ENCODE measurements at places on chromosomes 6 and 20.

GRCh38 chr20:15705975-15706374 lies 867.3 kb downstream of the KIF16B start:
- DNase-seq = no peak

DNA sequence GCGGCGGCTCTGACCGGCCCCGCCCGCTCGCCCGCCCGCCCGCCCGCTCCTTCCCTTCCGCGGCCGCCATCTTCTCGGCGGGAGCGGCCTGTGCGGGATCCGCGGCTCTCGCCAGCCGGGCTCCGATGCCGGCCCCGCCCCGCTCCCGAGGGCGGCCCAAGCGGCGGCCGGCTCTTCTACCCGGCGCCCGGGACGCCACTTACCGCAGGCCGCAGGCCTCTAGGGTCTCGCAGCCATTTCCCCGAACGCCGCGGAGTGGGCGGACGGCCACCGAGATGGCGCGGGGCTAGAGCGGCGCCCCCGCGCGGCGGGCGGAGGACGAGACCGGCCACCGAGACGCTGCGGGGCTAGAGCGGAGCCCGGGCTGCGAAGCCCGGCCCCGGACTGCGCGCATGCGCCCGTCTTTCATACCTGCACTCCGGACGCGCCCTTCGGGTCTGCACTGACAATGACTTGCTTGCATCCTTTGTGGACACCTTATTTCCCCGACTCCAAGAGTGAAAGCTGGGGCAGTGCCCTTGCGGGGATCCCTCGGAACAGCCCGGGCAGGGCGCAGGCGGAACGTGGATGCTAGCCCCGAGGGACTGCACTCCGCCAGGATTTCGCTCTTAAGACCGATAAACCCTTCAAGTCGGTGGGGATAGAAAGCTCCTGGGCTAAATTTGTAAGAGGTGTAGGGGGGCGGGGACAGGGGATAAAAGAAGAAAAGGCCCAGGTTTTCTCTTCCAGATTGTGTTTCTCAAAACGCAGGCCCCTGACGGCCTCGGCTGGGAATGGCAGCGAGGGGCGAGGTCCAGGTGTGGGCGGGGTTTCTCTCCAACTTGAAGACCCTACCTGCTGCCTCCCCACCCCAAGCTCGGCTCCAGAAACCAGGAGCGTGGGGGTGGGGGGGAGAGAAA lies at the start of gene DIDO1:
DIDO1 (minus strand) TSS at position 277 of the 899 bp plus-strand sequence.
- peak; percentile 88 for DNase-seq

DNA sequence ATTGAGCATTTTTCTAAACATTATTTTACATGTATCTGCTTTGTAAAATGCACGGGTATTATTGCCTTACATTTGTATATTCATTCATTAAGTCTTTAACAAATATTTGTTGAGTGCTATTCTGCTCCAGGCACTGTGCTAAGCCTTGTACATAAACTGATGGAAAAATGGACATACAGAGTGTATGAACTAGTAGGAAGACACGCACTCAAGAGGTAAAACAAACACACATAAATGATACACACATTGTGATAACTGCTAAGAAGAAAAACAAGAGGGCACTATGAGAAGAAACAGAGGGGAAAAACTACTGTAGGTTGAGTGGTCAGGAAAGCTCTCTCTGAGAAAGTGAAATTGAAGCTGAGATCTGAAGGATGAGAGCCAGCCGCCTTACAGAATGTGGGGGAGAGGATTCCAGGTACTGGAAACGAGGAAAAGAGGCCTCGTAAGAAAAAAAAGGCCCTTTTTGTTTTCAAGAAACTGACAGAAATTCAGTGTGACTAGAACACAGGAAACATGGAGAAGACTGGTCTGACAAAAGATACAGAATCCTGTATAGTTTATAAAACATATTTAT lies 117.5 kb downstream of the EYA4 start:
- DNase-seq = no peak

GRCh38 chr6:113464960-113465359 lies 392.2 kb upstream of the MARCKS start:
- no peak for DNase-seq

DNA sequence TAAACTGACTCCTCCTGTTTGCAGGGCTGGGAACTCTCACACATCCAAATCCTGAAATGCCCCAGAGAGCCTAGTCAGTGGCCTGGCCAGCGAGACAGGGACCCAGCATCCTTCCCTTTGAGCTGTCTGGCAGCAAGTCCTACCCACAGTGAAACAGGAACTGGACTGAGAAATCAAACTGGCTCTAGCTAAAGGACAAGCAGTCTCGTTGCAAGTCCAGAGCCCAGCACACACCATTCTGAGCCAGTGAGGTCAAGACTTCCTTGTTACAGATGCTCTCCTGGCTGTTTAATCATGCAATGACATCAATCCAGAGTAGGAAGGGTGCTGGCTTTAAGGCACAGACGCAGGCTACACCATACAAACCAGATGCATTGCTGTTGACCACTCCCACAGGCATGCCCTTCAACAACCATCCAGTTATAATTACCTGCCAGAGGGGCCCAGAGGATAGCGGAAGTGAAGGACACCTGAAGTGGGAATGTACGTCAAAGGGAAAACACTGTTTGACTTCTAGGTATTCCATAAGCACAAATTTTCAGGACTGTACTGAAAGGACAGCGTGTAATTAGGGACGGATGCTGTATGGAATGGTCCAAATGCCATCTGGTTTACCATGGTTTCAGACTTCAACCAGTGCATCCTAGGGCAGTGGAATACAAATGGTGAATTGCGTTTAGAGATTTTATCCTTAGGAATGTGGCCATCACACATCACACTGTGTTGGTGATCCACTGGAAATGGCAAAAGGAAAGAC lies 114.4 kb downstream of the SLC23A2 start:
- DNase-seq = no peak

GRCh38 chr6:723540-723939 lies 30.6 kb upstream of the EXOC2 start:
- no peak for DNase-seq

- DNase-seq = no peak
Measured at GRCh38 chr6:113927001-113927400, 43.9 kb downstream of the HDAC2 start.

DNA sequence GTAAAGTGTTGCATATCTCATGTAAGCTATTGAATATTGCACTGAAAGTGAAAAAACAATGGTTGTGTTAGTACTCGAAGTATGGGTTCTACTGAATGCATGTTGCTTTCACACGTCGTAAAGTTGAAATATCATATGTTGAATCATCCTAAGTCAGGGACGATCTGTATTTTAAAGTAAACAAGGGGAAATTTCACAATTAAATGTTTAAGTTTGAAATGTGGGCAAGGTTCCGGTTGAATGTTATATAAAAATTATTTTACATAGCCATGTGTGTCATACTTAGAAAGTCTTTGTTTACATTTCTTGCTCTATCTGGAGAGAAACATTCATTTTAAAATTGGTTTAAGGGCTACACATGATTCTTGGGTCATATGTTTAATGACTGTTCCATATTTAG lies 76.8 kb downstream of the AKAP7 start:
- no peak for DNase-seq

- no peak for DNase-seq
Measured at GRCh38 chr6:40330301-40330721, 256.9 kb downstream of the LRFN2 start.

DNA sequence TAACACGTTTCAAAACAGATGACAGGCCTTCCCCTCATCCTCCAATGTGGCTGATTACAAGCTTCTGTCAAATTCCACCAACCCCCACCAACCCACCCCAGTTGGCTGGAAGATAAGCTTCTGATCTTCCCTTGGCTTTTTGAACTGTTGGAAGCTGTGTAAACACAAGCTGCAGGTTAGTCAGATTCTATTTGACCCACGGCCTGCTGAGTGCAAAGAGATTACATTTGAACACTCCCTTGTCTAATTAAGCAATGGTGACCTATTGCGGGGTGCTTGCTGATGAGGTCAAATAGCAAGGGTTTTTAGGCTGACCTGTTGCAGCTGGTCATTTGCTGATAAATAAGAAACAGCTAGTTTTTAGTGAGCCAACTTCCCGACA lies 379.7 kb downstream of the BMP2 start:
- DNase-seq = no peak

GRCh38 chr6:72401865-72402264 lies 220.0 kb upstream of the KCNQ5 start:
- DNase-seq = no peak

DNA sequence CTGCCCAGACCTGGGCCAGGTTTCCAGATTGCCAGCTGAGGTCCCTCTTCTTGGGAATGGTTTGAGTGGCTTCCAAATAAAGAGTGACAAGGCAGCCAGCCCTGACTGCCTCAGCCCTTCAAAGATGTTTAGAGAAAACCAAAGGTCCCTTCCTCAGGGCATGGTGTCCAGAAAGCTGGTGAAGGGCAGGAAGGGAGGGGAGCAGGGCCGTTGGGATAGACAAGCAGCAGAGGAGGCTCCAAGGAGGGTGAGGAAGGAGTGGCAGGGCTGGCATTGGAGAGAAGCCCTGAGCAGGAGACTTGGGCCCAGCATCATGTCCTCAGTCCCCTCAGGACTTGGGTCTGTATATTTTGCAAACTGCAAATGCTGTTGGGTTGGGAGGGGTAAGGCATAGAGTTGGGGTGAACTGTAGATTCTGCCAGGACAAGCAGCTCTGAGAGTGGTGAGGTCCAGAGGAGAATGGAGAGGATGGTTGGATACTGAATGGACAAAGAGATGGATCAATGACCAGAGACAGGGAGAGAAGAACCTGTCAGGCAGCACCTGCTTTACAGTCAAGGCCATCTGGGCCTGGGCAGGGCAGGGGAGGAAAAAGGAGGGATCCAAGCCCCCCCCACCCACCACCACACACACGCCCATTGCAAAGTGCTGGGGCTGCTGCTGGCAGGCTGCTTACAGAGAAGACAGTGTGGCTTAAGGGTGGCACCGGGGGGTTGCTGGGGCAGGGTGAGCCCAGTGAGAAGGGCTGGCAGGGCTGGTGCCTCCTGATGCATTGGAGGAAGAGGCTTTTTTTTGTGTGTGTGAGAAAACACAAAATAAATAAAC lies 5.5 kb upstream of the DSN1 start:
- no peak for DNase-seq

GRCh38 chr20:4844325-4844724 lies 122.6 kb downstream of the PRND start:
- DNase-seq = no peak

GRCh38 chr20:21523281-21523868 lies 9.5 kb upstream of the NKX2-2 start:
- no peak for DNase-seq

- DNase-seq = no peak
Measured at GRCh38 chr6:151021896-151022295, 156.4 kb downstream of the MTHFD1L start.

GRCh38 chr6:43807228-43808061 lies 37.4 kb downstream of the VEGFA start:
- DNase-seq = no peak

- DNase-seq = no peak
Measured at GRCh38 chr6:118514689-118515088, 33.4 kb upstream of the PLN start.

DNA sequence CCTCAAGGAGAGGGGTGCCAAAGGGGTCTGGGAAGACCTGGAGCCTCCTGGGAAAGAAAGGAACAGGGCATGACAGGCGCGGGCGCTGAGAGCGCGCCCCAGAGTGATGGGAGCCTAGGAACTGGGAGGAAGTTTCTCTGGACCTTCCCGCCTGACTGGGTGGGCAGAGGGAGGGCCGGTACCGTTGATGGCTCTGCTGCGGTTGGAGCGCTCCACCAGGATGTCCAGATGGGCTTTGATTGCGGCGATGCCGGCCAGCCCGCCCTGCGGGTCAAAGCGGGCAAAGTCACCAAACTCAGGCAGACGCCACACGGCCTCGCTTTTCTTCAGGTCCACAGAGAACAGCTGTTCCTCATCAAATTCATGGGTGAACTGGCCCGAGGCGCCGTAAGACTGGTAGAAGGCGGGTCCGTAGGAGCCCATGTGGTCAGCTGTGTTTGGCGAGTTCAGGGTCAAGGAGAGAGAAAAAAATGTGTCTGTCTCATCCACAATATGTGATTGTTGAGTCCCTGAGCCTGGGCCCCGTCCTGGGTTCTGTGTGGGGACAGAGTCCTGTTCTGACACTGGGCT lies 1.5 kb downstream of the HLA-DOA start:
- no peak for DNase-seq

GRCh38 chr20:57964011-57964862 lies 254.4 kb upstream of the PMEPA1 start:
- no peak for DNase-seq

DNA sequence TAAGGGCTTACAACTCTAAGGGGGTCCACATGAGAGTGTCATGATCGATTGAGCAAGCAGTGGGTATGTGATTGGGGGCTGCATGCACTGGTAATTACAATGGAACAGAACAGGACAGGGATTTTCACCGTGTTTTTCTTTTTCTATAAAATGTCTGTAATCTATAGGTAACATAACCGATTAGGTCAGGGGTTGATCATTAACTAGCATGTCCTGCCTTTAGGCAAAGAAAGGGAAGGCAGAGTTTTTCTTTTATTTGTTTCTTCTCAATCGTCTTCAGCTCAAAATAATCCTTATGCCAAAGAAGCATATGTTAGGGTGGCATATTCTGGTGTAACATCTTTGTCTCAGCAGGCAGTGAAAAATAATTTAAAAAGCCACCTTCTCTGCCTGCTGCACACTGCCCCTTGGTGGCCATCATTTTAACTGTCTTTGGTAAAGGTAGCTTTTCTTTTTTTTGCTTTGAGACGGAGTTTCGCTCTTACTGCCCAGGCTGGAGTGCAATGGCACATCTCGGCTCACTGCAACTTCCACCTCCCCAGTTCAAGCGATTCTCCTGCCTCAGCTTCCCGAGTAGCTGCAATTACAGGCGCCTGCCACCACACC lies 9.7 kb upstream of the CEP43 start:
- no peak for DNase-seq

DNA sequence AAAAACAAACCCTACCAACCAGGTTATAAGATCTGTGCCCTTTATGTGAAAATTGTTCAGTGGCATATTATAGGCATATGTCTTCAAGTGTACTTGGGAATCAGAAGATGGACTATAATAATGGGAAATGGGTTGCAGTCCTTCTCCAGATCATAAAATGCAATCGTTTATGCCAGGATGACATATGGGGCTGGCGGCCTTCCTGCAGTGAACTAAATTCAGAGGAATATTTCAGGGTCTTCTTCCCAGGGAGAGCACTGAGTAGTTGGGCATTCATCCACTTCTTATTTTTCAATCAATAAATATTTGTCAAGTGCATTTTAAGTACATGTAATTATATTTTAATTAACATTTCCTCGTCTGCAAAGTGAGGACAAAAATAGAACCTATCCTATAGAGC lies 176.2 kb upstream of the CNR1 start:
- no peak for DNase-seq

DNA sequence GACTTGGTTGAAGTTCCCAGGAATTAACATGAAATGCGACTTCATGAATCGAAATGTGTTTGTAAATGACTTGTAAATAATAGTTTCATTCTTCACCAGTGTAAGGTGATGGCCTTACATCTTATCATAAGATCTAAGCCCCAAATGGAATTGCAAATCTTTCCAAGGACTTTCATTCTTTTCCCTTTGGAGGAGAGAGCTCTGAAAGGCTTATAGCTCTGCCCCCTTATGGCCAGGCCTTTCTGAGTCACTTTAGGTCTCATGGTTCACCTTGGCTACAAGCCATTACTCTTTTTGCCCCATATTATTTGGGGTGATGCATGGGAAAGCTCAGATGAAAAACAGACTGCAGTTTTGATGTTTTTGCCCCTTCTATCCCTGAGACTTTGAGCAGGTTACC lies 209.1 kb upstream of the BMP2 start:
- DNase-seq = no peak

Measured in activated CD8-positive, alpha-beta memory T cell treated with anti-CD3 and anti-CD28 coated beads for 1 hour (primary cell).